Activated naive CD4-positive, alpha-beta T cell treated with anti-CD3 and anti-CD28 coated beads, Interleukin-2, amount 50 U/mL, for 72 hours (primary cell): ENCODE measurements at places on chromosomes 3 and 15. TPM values are rescaled to one million over a fixed set of nuclear protein-coding genes. Genes with fewer than 3 reads are reported as not detected.

TMEM108 gene
- not detected for total RNA-seq

FANCD2OS gene
- total RNA-seq = not detected

TLR9 gene
- 0.86 TPM for total RNA-seq

DNA sequence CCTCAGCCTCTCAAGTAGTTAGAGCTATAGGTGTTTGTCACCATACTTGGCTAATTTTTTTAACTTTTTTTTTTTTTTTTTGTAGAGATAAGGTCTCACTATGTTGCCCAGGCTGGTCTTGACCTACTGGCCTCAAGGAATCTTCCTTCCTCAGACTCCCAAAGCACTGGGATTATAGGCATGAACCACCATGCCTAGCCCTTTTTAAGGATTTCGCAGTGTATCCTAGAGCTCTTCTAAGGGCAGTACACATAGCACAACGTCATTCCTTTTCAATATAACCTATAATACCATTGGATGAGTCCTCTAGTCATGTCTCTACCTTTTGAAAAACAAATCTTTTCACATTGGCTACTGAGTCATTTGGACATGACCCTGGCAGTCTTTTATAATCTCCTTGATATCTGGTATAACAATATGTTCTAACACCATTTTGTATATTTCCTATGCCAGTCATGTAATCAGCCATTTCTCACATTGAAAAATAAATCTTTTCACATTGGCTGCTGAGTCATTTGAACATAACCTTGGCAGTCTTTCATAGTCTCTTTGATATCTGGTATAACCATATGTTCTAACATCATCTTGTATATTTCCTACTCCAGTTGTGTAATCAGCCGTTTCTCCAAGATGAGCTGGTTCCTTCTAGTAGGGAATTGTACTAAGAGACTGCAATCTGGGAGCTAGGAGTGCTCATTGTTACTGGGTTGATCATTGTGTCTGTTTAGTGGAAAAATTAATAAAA is 944.7 kb downstream of the MCTP2 start:
- no peak for DNase-seq

- DNase-seq = no peak
These were observed 48.3 kb downstream of the DENND4A start for GRCh38 chr15:65743637-65744252.
